ENCODE measurements at places on chromosomes 3 and 15.

- no peak for DNase-seq
These were observed 28.9 kb upstream of the DCBLD2 start for GRCh38 chr3:98930413-98930812.

GRCh38 chr3:53675942-53676341, 170.3 kb downstream of the CHDH start:
- DNase-seq, result no peak

DNA sequence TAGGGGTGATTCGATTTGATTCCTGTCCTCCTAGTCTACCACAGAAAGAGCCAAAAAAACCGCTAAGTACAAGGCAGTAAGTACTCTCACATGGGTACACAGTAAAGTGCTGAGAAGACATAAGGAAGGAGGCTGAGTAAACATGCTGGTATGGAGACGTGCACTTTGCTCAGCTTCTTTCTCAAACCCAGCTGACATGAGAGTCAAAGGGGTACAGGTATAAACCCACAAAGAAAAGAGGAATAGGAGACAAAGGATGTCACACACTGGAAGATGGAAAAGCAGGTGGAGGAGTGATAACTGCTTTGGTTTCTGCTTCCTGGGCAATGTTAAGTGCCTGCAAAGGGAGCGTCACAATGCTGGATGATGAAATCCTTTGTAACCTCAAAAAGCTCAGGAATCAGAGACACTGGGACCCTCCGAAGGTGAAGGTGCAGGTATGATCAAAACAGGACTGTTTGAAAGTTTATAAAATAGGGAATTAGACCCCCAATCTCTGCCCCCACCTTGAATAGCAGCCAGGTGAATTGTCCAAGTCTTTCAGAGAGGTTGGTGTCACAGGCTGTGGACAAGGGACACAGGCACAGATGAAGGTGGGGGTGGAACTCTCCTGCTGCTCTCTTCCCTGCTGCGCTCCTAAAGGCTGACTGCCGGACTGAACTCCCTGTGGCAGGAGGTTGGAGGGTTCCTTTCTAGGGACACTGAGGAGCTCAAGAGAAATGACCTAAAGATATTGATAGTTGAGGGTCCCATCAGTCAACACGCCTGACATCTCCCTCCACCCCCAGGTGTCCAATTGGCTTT, 101.8 kb downstream of the RAB11A start:
- DNase-seq, result no peak

- DNase-seq, result no peak
These were observed 917.6 kb downstream of the EPHA3 start for GRCh38 chr3:90025019-90025418.

- DNase-seq, result peak; percentile 95
These were observed 19.0 kb downstream of the SYNM start for GRCh38 chr15:99123713-99124451.

DNA sequence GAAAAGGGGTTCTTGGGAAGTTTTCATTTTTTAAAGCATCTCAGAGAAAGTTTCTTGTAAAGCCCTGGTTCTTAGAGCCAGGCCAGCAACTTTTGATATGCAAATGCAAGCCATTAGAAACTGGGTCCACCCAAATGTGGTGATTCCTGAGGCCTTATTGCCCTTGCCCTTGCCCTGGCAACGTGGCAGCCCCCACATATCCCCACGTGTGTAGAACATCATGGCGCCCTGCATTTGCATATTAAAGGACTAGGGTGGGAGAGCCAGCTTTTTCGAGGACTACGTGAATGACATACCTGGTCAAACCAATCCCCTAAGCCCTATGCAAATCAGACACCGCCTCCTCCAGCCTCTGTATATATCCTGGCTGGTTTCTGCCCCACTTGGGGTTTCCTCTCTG, 314.9 kb upstream of the NECTIN3 start:
- DNase-seq, result no peak

DNA sequence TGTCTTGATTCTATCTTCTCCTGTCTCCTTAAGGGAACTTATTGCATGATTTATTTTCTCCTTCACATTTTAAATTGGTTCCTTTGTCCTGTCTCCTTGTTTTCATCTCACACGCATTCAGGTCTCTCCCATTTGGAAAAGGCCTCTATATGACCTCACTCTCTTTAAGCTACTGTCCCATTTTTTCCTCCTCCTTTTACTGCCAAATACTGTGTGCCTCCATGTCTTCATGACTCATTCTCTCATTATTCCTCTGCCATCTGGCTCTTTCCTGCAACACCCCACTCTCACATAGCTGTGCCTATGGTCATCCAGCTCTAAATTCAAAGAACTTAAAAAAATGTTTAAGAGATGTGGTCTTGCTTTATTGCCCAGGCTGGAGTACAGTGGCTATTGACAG, 48.0 kb downstream of the TYRO3 start:
- DNase-seq, result peak; percentile 88

DNA sequence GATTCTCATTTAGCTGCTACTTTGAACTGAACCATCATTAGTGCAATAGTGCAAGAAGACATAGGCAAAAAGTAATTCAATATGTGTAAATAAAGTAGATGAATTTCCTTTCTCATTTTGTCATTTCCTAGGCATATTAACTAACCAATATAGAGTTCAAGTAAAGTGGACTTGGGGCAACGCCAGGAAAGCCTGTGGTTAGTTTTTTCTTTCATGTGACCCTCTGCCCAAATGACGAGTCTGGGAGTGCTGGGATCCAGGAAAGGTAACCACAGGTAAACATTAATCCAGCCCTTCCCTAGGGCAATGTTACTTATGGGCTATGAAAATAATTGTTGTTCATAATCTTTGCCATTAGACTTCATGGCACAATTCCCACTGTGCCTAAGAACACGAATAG, 181.0 kb downstream of the VPS13C start:
- DNase-seq, result no peak

DNA sequence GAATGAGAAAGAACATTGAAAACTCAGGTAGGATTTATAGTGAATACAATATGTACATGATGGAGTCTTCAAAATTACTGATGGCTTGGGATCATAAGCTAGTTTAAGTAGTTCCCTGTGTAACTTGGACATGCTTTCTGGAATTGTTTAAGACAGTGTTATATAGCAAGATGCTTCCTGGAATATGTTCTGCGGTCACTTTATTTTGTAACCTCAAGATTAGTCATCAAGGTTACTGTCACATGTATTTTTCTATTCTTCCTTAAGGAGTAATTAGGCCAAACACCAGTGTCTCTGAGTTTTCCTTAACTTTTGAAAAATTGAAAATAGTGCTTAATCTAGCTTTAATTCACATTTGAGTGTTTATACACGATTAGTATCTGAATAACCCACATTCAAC, 760.3 kb upstream of the ARRDC4 start:
- DNase-seq, result no peak

DNA sequence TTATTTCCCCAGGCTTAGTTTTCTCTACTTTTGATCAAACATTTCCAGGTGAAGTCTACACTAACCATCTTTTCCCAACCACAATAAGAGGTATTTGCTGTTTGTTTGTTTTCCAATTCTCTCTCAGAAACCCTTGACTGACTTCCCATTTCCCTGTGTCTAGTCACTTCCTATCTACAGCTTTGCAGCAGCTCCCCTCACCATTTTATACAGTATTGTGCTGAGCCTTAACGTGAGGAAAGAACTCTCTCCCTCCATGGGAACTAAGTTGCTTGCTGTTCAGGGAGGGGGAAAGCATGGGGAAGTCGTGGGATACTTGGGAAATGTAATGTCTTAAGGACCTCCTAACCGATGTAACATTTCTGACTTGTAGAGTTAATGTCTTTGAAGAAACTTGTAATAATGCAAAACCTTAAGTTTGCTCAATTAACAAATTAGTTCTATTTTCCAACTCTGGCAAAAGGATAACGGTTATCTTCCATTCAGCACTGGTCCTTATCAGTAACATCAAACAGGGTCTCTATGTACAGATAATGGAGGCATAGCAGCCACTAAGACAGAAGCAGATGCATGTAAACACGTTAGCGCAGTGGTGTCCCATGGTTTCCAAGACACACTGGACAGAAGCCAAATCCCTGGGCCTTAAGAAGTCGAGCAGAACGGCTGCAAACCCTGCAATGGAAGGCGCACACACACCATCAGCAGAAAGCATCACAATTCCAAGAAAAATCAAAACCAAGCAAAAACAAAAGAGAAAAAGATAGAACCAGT, 39.7 kb downstream of the NPTN start:
- peak; percentile 67 for DNase-seq

DNA sequence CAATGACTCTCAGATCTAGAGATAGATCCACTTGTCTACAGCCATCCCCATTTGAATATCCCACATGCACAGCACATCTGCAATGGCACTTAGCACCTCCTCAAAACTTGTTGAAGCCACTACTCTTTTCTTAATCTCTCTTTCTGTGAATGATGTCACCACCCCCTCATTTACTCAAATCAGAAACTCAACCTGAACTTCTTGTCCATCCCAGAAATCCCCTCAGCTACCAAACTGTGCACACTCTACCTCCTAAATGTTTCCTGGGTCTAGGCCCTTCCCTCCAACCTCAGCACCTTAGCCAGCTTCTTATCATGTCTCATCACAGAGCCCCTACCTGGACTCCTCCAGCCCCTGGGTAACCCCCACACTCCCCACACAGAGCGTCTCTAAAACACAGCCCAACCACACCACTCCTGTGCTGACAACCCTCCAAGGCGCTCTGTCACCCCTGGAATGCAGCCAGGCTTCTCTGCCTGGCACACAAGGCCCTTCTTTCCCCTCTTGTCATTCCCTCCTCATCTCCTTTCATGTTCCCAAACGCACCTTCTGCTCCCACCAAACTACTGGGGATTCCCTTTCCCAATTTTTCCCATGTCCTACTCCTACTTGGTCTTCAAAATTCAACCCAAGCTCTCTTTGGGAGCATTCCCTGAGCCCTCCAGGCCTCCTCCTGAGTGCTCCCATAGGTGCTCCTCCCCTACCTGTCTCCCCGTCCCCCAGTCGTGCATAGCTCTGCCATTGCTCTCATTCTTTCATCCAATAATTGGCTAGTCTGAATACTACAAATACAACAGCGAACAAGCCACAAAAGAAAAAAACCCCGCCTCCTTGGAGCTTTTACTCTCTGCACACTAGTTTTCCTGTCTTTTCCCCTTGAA, 39.8 kb upstream of the ZBTB38 start:
- DNase-seq, result no peak

GRCh38 chr15:90387534-90388461, at the start of gene IQGAP1:
TSS of gene IQGAP1 (plus strand) at chr15:90388242. CDS start at chr15:90388342, 100 bp downstream.
- DNase-seq, result peak; percentile 97

GRCh38 chr3:21960033-21960432, 209.0 kb upstream of the ZNF385D start:
- no peak for DNase-seq

DNA sequence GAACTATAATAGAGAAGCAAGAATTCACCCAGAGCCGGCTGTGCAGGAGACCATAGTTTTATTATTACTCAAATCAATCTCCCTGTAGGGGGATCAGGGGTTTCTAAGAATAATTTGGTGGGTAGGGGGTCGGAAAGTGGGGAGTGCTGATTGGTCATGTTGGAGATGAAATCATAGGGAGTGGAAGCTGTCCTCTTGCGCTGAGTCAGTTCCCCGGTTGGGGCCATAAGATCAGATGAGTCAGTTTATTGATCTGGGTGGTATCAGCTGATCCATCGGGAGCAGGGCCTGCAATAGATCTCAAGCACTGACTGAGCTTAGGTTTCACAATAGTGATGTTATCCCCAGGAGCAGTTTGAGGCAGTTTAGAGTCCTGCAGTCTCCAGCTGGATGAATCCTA, 97.0 kb upstream of the SNRPN start:
- no peak for DNase-seq

GRCh38 chr15:91271565-91272153, 171.6 kb downstream of the SV2B start:
- DNase-seq, result peak; percentile 78

DNA sequence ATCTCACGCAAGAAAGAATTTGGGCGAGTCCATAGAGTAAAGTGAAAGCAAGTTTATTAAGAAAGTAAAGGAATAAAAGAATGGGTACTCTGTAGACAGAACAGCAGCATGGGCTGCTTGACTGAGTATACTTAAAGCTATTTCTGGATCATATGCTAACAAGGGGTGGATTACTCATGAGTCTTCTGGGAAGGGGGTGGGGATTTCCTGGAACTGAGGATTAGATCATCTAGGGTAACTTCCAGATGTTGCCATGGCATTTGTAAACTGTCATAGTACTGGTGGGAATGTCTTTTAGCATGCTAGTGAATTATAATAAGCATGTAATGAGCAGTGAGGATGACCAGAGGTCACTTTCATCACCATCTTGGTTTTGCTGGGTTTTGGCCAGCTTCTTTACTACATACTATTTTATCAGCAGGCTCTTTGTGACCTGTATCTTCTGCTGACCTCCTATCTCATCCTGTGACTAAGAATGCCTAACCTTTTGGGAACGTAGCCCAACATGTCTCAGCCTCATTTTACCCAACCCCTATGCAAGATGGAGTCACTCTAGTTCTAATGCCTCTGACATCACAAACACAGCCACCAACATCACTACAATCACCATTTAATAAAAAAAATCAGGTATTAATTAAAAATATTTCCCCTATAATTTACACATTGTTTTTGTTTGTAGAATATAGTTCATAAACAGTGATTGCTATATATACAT, 890.7 kb upstream of the EPHA6 start:
- DNase-seq, result peak; percentile 97

GRCh38 chr3:100400419-100400779, 490 bp downstream of the TOMM70 start:
- DNase-seq, result peak; percentile 16

- no peak for DNase-seq
These were observed 1120.7 kb upstream of the ALCAM start for GRCh38 chr3:104245981-104246380.

- no peak for DNase-seq
These were observed 75.2 kb downstream of the LYSMD4 start for GRCh38 chr15:99657996-99658395.

DNA sequence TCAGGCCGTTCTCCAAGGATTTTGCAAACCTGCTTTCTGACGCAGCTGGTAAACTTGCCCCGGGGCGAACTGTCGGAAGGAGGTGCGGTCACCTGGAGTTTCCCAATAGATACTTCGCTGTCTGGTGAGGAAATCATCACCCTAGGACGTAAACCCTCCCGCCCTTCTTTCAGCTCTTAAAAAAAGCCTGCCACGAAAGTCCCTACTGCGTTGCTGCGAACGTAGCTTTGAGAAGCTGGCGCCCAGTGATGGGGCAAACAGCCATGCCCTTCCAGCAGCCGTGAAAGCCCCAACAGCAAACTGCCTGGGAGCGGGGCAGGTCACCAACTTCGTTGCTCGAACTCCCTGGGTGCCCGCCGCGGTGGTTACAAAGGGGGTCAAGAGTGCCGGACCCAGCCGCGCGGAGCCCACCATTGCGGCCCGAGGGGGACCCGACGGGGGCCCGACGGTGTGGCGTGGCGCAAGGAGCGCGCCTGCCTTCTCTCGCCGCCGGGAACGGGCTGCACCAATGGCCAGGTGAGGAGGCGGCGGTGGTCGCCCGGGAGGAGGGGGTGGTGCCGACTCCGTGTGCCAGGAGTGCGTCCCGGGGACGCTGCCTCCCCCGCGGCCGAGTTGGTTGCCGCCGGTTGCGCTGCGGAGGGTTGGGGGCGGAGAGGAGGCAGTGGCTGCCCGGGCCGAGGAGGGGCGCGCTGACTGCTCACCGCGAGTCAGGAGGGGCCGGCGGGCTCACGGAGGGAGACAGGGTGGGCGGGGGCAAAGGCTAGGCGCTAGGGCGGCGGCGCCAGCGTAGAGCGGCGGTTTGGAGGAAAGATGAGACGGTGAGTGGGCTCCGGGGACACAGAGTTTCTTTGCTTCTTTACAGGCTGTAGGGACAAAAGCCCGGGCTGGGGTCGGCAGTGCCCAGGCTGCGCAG, at the start of gene PHLDB2:
Gene PHLDB2 (plus strand): TSS at position 205 of the 913 bp plus-strand sequence. CDS start 24,813 bp downstream, outside the sequence.
- peak; percentile 86 for DNase-seq

- peak; percentile 50 for DNase-seq
These were observed 112.8 kb upstream of the MEF2A start for GRCh38 chr15:99452728-99453636.

- no peak for DNase-seq
These were observed 217.0 kb downstream of the ISL2 start for GRCh38 chr15:76553564-76553963.
